ENCODE measurements at places on chromosomes 11 and 22.

DNA sequence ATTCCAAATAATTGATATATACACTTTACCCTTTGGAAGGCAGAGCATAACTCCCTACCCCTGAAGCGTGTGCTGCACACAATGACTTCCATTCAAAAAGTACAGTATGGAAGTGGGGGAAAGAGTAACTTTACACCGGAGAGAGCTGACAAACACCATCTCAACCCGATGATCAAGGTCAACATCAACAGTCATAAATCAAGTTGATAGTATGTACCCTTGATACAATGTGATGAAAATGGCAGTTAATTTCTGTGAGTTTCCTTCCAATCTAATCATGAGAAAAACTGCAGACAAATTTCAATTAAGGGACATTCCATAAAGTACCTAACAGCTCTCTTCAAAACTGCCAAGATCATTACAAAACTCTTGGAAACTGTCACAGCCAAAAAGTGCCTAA lies 6.0 kb upstream of the DEUP1 start:
- no peak for DNase-seq

DNA sequence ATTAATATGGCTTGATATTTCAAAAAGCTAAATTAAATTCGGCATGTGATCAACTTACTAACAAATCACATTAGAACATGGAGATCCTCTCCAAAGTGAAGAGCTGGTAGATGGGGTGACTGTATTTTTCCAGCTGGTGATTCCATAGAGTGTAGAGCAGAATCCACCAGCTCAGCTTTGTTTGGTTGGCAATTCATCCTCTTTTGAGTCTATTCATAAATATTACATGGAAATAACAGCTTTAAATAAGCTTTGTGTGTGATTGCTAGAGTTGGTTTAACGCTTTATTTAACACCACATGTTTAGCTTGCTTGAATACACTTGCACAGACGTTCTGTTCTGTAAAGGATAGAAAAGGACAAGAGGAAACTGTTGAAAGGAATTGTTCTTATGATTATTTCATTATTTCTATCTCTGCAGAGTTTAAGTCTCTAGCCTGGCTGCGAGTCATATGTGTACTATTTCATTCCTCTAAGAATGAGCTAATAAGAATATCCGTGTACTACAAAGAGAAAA lies 738.3 kb upstream of the KIRREL3 start:
- DNase-seq: no peak

DNA sequence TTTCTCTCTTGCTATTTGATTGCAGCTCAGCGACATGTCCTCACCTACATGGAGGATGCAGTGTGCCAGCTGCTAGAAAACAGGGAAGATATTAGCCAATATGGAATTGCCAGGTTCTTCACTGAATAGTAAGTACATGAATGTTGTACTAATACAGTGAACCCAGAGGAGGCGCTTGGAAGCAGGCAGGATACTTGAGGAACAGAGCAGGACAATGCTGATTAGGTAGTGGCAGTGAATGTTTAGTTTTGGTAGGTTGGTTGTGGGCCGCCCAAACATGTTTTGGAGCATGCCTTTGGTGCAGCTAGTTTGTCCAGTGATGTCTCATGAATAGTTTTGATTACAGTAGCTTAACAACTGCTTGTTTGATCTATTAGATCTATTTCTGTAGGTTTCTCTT lies 50.6 kb downstream of the CSTPP1 start:
- no peak for DNase-seq

- no peak for DNase-seq
Observed at GRCh38 chr11:76282811-76283595, 76.7 kb upstream of the WNT11 start.

DNA sequence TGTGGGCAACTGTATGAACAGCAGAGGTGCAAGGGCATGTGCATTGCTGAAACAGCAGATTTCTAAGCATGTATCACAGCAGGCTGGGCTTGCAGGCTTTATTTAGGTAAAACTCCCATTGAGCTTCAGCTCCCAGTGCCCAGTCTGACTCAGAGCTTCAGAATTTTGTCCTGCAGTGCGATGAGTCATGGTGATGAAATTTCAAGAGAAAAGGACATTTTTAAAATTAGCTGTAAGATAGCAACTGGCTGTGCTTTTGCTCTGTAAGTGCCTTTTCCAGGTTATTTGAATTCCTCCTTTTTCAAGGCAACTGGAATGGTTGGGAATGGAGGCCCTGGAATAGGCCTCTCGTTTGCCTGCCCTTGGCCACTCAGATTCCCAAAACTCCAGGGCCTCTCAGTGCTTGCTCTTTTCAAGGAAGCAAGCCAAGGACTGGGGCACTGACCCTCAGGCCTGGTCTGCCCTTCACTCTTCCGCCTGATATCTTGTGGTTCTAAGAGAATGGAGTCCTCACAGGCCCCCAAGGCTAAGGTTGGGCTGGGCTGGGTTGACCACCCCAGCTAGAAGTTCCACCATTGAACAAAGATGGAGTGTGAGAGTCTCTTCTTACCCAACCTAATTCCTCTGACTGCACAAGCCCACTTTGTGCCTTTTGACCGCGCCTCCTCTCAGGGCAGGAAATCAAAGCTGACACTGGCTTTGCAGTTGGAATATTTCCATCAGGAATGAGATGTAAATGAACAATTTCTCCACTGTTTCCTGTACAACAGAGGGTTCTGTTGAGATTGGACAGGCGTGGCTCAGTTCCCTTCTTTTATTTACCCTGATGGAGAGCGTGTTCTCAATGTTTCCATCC lies 59.5 kb upstream of the PRSS23 start:
- no peak for DNase-seq

DNA sequence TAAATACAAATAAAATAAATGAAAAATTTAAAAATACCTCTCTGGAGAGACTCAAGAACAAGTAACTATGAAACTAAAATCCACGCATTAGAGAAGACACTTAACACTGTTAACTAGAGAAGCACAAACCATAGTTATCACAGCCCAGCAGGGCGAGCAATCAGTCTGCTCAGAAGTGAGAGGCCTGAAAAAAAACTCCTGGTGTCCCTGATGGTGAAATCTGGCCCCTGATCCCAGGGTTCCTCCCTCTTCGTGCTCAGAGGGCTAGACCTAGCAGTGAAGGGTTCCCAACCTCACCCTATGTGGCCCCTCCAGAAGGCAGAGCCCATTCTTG lies 49.7 kb upstream of the VPREB1 start:
- DNase-seq: no peak

DNA sequence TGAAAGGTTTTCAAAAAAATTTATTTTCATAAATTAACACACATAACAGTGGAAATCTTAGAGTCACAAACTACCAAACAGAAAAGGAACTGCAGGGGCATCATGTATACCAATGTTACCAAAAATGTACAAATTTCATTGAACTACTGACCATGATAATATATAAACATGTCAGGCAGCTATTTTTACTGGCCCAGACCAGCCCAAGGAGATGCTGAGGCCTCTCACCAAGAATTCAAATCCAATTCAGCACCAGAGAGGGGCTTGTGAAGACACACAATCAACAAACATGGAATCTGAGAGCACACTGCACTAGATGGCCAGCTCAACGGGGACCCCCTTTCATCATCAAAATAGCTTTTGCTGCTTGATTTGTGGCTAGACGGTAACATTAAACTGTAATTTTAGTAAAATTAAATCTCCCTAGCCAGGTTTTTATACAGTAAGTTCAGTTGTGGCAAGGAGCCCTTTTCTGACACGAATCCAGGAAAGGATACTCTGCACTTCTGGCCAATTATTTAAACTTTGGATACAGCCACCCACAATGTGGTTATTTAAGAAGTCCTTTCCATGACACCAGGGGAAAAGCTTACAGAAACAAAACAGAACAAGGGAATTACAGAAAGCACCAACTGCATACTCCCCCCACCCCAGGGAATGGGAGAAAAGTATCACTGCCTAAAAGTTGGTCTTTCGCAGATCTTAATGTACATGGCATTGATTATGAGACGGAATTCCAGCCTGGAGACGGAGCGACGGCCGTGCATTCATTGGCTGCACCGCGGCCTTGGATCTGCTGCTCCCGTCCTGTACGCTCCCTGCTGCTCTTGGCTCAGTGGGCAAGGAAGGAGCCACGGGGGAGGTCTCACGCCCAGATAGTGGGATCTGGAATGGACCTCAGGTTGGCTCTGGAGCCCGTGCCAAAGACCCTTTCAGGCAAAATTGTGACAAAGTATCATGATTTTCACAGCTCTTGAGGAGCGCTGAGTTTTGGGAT lies 19.6 kb upstream of the PISD start:
- no peak for DNase-seq

DNA sequence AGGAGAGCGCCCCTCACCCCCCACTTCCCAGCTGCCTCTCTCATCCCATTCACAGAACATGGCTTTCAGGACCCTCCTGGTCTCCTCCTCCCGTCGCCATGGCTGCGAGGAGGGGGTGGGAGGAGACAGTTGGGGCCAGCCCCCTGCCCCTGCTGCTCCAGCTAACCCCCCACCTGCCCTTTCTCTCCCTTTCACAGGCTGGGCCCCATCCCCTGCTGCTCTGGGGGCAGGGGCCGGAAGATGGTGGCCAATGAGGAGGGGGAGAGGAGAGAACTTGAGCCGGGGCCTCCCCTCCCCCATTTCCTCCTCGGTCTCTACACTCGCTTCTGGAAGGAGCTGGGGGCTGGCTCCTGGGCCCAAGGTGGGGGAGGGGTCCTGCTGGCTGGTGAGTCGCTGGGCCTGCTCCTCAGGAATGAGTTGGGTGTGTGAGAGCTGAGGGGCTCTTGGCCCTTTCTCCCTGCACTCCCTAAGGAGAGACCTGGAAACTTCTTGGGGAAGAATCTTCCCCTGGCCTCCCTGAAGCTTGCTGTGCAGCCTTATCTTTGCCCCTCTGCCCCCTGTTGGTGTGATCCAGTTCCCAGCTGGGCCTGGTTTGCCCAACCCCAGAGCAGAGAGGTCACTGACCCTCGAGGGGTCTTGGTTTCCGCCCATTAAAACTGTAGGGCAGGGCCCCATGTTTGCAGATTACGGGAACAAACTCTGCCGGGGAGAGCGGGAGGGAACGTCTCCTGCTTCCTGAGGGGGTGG lies 10.2 kb downstream of the YPEL4 start:
- no peak for DNase-seq

DNA sequence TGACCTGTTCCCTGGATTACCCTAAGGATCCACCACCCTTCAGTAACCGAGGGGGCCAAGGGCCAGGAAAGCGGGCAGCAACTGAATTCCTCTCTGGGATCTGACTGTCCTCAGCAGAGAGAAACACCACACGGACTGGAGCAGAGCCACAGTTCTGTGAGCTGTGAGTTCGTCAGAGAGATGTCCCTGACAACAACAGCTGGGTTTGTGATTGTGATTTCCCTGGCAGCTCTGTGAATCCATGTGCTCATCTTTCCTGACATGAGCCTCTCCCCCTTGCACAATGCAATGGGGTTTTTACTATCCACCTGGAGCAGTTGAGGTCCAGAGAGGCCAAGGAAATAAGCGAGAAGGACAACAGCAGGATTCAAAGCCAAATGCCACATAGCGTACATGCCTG lies 69.4 kb upstream of the AMPD3 start:
- DNase-seq: no peak

DNA sequence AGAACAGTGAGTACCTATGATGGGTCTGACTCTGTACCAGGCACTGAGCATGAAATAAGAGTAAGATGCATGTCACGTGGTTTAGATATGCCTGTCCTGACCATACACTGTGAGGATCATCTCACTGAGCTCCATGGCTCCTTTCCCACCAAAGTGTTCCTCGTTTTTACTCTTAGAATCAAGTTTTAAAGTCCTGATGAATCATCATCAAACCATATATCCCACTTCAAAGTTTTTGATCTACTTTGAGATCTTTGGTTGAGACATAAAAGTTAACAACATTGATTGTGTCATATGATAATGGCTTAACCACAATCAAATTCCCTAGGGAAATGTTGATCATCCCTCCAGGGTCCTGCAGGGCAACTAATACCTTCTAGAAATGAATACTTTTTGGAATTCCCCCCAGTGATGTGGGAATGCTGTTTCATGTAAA lies 12.8 kb downstream of the ETS1 start:
- no peak for DNase-seq

GRCh38 chr22:30212996-30213441 lies 33.5 kb downstream of the LIF start:
- no peak for DNase-seq

DNA sequence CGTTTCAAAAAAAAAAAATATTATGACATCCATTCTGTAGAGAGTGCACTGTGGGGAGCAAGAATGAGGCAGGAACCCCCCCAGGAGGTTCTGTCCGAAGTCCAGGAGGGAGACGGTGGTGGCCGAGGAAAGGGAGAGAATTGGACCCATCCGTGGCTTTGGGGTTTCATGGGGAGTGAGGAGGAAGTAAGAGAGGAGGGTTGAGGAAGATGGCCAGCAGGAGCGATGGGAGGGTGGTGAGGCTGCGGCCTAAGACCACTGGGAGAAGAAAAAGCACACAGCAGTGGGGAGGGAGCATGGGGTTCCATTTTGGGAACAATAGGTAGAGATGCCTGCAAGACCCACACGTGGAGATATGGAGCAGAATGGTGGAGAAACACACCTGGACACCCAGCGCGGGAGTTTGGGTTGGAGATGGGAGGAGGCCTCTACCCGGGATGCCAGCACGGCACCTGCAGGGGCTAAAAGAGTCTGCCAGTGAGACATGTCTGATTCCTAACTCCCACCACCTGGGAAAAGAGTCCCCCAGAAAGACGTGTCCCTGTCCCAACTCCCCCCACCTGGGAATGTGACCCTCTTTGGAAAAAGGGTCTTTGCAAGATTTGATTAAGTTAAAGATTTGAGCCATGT lies 72.5 kb upstream of the SHANK2 start:
- DNase-seq: no peak

DNA sequence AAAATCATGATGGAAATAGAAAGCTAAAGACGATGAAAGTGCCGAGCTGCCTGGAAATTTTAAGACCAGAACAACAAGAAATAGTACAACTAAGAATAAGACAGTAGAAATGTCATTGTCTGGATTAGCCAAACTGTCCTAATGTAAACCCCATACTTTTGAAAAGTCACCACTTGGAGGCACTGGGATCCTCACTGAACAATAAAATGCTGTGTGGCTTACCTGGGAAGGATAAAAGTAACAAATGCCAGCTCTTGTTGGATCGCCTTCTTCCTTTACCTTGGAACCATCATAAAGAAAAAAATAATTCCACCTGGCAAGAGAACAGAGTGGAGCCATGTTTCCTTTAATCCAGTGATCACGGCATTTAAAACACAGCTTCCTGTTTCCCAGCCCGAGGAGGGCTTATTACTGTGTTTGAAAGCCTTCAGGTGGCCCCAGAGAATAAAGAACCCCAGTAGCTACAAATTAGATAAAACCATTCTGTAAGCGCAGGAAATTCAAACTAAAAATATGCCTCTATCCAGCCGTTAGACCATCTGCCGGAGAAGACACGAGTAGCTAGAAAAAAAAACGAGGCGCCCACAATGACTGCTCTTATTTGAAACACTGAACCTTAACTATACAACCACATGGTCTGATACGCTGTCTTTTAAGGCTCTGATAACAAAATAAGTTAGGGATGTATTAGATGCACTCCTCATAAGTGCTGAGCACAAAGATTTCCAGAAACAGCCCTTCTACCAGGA lies 4.4 kb downstream of the HPS4 start:
- DNase-seq: no peak

- DNase-seq: no peak
Observed at GRCh38 chr11:124841840-124842239, 23.4 kb upstream of the ROBO3 start.

Measured in CD4-positive, alpha-beta T cell (primary cell).